ENCODE measurements at places on chromosomes 5 and 9.
A peak's percentile ranks its signal among the peaks of the same experiment; 100 is the strongest.

DNA sequence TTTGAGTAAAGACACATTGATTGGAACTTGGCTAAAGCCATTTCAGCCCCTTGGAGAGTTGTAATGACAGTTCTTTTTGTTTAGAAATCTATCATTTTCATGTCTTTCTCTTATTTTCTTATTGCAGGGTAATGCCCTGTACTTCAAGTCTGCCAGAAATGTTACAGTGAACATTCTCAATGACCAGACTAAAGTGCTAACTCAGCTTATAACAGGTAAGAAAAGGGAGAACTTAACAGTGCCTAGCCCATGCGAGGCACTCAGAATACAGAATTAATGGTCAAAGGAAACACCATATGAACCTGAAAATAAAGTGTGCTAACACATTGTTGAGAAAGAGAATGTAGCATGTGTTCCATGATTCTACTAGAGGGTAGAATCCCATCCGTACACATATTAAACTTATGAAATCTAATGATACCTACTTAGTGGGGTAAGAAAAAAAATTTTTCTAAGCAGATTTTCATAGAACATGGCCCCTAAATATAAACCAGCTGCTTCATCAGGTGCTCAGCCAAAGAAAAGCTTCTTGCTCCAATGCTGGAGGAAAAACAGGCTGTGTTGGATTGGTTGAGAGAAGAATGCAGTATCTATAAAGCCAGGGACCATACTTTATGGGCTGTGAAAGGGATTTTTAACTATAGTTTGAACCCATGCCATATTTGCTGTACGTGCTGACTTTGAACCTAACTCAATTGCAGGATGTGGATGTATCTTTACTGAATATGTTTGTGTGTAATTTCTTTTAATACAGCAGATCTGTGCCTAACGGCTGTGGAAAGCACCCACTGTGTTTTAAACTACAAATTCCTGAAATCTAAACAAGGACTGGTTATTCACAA lies 260.8 kb upstream of the PPP1R2B start:
- DNase-seq: no peak

GRCh38 chr5:132003170-132003744 lies 8.2 kb downstream of the ACSL6 start:
- peak; percentile 49 for DNase-seq

- DNase-seq: no peak
Observed at GRCh38 chr9:3027210-3027609, 183.3 kb upstream of the PUM3 start.

DNA sequence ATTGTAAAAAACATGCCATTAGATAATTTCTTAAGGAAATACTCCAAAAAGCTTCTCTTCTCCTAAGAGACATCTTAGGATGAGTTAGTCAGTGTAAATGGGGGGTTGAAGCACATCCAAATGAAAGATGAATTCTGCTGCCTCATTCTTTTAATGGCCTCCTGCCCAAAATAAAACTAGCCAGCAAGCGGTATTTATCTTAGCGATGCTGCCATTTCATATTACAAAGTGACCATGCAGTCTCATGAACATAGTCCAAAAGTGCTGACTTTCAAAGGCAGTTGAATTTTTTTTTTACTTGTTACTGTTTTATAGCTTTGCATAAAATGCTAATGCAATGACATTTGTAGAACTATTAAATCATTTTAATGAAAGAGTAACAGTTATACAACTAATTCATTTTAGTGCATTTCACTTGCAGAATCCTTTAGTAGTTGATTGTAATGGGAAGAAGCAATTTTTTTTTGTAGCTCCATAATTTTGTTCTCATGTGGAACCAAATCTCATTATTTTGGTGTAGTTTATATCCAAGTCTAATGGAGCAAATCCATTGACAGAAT lies 151.5 kb downstream of the CAVIN4 start:
- DNase-seq: no peak

- DNase-seq: no peak
Observed at GRCh38 chr5:156936972-156937371, 26.1 kb downstream of the TIMD4 start.

DNA sequence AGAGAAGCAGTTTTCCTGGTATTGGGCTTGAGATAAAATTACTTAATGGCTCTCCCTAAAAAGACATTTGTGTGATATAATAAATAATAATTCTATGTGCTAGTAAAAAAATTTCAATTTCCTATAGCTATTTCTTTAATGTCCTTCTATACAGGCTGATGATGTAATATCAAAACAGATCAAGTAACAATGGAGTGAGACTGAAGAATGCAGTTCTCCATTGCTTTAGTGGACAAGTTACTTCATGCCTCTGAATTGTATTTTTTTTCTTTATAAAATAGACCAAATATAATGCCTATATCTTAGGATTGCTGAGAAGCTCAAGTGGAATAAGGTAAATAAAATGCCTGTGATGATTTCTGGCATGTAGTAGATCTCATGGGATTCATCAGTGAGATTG lies 35.6 kb upstream of the NEURL1B start:
- DNase-seq: no peak

DNA sequence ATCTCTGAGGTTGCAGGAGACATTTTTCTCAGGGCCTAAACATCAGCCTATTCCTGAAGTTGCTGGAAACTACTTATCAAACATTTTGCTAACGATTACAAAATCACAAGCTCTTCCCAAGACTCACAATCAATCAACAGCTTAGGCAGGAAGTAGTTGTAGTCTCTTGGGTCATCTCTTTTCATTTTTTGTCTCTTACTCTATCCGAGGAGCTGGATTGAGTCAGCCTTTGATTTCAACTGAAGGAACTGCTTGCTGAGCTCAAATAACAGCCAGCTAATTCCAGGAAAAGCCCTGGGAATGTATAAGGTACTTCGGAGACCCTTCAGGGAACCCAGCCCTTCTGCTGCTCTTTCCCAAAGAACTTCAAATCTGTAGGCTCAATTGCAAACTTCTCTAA lies 398.9 kb downstream of the PLK2 start:
- DNase-seq: no peak

DNA sequence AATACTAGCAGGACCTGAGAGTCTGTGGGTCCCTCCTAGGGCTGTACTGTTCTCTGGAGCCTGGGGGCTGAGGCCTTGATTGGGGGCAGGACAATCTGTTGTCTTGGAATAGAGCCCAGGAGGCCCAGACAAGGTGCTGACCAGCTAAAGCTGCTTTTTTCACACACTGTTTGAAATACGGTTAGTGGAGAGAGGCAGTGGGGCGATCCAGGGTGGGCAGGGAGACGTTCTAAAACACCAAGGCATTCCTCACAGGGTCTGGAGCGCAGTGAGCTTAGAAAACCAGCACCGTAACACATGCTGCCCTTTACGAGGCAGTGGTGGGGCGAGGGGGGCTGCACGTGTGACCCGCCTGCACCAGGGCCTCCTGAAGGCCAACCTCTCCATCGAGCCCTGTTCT lies 55.1 kb downstream of the EHMT1 start:
- no peak for DNase-seq

DNA sequence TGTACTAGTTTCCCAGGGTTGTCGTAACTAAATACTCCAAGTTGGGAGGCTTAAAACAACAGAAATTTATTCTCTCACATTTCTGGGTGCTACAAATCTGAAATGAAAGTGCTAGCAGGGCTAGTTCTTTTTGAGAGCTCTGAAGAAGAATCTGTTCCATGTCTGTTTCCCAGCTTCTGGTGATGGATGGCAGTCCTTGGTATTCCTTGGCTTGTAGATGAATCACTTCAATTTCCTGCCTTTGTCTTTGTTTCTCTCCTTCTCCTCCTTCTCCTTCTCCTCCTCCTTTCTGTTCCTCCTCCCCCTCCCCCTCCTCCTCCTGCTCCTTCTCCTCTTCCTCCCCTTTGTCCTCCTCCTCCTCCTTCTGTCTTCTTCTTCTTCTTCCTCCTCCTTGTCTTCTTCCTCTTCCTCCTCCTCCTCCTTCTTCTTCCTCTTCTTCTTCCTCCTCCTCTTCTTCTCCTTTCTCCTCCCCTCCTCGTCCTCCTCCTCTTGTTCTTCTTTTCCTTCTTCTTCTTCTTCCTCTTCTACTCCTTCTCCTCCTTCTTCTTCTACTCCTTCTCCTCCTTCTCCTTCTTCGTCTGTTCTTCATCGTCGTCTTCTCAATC lies 104.7 kb upstream of the ANKRD55 start:
- no peak for DNase-seq

GRCh38 chr9:128153060-128153946 lies 4.0 kb downstream of the LCN2 start:
- no peak for DNase-seq

- no peak for DNase-seq
Observed at GRCh38 chr9:94846739-94847138, 120.2 kb downstream of the AOPEP start.

- no peak for DNase-seq
Observed at GRCh38 chr9:95848764-95849163, 26.7 kb upstream of the ERCC6L2 start.

DNA sequence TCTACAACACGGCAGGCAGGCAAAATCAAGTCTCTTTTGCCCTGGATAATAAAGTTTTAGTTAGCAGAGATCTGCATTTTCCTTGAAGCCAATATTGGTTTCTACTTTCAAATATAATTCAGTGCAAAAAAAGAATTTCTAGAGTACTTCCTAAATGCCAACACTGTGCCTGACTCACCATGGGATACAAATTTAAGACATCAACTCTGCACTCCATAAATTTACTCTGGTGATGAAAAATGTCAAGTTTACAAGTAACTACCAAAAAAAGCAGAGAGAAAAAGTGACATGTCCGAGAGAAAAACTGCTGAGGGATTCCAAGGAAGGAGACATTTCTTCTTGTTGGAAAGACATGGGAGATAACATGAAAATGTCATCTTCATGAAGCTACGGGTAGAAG lies 119.7 kb downstream of the RAPGEF6 start:
- DNase-seq: no peak

DNA sequence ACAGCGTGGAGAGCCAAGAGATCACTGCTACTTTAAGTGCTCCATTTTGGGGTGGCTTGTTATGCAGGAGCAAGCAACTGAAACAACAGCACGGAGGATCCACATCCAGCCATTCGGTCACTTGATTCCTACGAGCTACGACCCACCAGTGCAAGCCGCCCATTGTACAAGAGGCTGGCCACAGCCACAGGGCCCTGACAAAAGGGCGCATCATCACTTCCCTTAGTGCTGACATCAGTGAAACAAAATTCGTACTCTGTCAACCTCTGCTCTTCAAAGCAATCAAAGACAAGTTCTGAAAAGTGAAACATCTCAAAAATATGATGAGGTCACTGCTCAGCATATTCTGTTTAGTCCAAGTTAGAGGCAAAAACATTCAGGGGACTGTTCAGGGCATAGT lies 168.4 kb downstream of the GADD45G start:
- DNase-seq: no peak

GRCh38 chr5:107670932-107671741 lies at the start of gene EFNA5:
TSS of gene EFNA5 (minus strand) at chr5:107670937.
- peak; percentile 71 for DNase-seq

DNA sequence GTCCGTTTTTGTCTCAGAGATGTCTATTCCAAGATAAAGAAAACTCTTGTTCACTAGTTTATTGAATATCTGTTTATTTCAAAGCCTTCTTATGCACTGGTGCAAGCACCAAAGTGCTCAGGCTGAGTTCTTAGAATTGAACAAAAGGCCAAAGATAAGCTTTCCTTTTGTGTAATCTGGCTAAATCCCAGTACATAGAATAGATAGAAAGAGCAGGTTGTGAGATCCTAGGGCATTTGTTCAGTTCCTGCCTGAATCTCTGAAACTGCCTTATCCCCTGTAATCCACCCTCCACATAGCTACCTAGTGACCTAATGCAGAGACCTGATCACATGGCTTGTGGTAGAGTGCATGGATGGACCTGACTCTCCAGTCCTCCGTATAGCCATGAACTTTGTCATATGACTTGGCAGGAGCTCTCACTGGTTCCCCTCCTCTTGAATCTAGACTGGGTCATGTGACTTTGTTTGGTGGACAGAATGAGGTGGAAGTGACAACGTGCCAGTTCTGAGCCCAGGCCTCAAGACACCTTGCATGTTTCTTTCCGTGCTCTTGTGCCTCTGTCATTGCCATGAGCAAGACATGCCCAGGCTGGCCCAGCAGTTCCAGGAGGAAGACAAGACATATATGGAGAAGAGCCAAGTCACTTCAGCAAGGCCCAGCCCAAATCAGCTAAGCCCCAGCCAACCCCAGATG lies 139.3 kb upstream of the SHB start:
- DNase-seq: no peak

DNA sequence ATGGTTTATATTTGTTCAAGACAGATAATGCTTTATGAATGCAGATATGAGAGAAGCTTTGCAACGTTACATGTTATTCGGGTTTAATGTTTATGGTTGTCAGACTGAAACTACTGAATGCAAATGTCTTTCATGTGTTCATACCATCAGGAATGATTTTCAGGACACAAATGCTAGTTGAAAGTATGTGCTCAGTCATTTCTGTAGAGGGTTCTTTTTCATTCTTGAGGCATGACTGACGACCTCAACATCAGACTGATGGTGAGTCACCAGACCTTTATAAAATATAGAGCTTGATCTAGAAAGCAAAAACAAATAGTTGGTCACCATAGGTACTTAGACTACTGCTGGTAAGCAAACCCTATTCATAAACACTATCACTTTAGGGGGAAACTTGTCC lies 287.3 kb upstream of the NUDT12 start:
- no peak for DNase-seq

DNA sequence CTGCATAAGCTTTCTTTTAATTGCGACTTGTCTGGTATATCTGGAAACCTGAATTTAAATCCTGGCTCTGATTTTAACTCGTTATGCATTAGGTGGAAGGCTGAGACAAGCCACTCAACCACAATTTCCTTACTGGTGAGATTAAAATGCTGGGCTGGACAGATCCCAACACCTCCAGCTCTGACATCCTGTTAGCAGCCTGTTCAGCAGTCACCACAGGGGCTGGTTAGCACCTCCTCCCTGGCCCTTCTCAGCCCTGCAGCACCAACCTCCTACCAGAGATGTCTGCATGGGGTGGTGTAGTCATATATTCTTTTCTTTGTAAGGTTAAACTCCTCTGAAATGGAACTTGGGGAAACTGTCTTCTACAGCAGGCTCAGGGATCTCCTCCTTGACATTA lies 156.5 kb upstream of the NFIL3 start:
- no peak for DNase-seq

DNA sequence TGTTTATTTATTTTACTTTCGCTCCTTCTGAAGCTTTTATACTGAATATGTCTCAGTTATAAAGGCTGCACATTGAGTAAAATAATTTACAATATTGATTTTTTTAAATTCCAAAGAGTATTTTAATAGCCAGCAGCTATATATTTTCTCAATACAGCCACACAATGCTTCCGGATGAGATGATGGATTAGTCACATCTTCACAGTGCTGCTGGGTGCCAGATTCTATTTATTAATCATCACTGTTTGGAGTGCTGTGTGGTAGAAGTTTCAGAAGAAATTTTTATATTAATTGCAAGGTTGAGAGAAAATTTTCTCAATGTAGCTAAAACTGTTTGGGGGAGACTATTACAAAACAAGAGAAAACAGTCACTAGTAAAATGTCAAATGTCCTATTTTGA lies 989.8 kb downstream of the TLE4 start:
- no peak for DNase-seq

- DNase-seq: no peak
Observed at GRCh38 chr5:175216991-175217390, 227.0 kb downstream of the DRD1 start.

GRCh38 chr9:38022995-38023394 lies 46.0 kb downstream of the SHB start:
- DNase-seq: no peak

- DNase-seq: peak; percentile 15
Observed at GRCh38 chr9:98502976-98503325, 205.8 kb downstream of the GABBR2 start.

- no peak for DNase-seq
Observed at GRCh38 chr9:104872656-104873488, 55.1 kb downstream of the ABCA1 start.

- DNase-seq: no peak
Observed at GRCh38 chr9:81321551-81321950, 367.8 kb downstream of the TLE1 start.
